Foreskin keratinocyte (primary cell): ENCODE measurements at places on chromosomes 3 and 15. TPM values are rescaled to one million over a fixed set of nuclear protein-coding genes. Genes with fewer than 3 reads are reported as not detected.
A peak's percentile ranks its signal among the peaks of the same experiment; 100 is the strongest.

LTF gene
- total RNA-seq = not detected in 2 replicates

COL6A5 gene
- total RNA-seq = not detected in 2 replicates

STAC gene
- 1.3 and 1.7 TPM in 2 replicates for total RNA-seq

ANKUB1 gene
- 0.42 and 0.82 TPM in 2 replicates for total RNA-seq

BTLA gene
- not detected in 2 replicates for total RNA-seq

CPNE9 gene
- not detected in 2 replicates for total RNA-seq

SMCO1 gene
- not detected in 2 replicates for total RNA-seq

DNA sequence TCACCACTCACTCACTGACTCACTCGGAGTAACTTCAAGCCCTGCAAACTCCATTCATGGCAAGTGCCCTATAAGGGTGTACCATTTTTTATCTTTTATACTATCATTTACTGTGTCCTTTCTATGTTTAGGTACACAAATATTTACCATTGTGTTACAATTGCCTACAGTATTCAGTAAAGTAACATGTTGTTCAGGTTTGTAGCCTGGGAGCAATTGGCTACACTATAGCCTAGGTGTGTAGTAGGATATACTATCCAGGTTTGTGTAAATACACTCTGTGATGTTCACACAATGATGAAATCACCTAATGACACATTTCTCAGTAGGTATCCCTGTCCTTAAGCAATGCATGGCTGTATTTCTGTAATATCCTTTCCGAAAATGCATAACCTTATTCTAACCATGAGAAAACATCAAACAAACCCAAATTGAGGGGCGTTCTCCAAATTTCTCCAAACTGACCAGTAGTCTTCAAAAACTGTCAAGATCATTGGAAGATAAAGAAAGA, 17.9 kb upstream of the CNOT10 start:
- DNase-seq = no peak

DNA sequence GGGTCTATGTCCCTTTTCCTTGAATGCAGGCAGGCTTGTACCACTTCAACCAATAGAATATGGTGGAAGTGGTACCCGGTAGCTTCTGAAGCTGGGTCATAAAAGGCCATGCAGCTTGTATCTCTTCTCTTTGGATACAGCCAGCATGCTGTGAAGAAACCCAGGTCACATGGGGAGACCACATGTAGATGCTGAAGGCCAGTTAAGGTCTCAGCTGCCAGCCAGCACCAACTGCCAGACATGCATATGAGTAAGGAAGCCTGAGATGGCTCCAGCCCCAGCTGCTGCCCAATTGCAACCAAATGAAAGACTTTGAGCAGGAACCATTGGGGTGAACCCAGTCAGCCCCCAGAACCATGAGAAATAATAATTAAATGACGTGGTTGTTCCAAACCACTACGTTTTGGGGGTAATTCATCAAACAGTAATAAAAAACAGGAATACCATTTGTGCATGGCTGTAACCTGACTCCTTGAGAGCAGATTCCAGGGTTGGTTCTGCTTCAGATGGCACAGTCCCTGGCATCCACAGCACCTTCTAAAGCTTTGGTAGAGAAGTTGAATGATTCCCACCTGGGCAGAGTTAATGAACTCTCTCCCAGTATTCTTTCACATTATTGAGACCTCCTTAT, 3.8 kb downstream of the RBP2 start:
- no peak for DNase-seq

GRCh38 chr3:29083676-29084075, 197.2 kb upstream of the RBMS3 start:
- DNase-seq = no peak

DNA sequence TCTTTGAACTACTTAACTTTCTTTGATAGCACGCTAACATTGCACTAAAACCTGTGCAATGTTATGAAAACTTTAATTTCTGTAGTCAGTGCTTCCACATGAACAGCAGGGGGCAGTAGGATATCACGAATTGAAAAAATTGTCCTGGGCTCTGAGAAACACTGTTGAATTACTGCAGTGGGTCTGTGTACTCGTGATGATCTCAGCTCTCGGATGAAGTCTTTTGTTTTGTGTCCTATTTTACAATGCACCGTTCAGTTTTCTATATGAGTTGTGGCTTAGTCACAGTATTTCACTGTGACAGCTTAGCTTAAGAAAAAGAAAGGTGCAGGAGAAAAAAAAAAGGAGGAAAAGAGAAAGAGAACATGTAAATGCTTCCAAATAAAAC, 141.3 kb upstream of the CCDC54 start:
- DNase-seq = peak; percentile 87

GRCh38 chr3:177060492-177060891, 136.8 kb downstream of the TBL1XR1 start:
- DNase-seq = no peak

- peak; percentile 57 for DNase-seq
Measured at GRCh38 chr3:148943506-148944205, 47.7 kb upstream of the GYG1 start.

DNA sequence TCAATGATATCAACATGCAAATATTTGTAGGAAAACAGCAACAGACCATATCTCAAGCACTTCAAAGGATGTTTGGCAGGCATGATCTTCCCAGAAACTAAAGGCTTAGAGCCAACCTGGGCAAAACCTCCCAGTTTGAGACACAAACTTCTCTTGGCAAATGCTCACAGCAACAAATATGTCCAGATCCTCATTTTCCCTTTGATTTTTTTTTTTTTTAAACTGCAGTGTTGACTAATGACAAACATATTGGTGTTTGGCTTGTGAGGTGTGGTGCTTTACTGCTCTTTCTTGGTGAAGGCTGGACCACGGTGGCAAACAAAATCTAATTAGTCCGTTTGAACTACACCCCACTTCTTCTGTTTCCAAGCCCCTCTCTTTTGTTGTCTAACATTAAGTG, 87.2 kb downstream of the EBLN2 start:
- no peak for DNase-seq

- no peak for DNase-seq
Measured at GRCh38 chr15:89822026-89822425, 7.4 kb upstream of the ANPEP start.

GRCh38 chr3:99633887-99634558, 4.4 kb upstream of the COL8A1 start:
- DNase-seq = peak; percentile 65

GRCh38 chr3:134473868-134474546, 11.8 kb downstream of the ANAPC13 start:
- peak; percentile 80 for DNase-seq

- DNase-seq = no peak
Measured at GRCh38 chr3:48218537-48218936, 4.8 kb upstream of the CAMP start.

- DNase-seq = no peak
Measured at GRCh38 chr3:126536126-126536525, 12.2 kb downstream of the CHST13 start.

DNA sequence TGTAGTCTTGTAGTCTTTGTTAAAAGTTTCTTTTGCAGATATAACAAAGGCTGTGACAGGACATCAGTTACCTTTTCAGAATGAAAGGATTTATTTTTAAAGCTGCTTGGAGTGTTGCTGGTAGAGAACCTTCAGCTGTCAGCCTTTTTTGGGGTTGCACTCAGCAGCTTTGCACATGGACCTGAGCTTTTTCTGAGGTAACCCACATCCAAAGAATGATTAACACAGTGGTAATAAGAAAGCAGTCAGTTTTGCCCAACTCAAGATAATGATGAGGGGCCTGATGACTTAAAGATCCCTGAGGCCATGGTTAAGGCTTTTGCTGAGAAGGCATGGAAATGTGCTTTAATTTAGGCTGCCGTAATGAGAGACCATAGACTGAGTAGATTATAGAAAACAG, 1042.7 kb downstream of the PLOD2 start:
- no peak for DNase-seq

DNA sequence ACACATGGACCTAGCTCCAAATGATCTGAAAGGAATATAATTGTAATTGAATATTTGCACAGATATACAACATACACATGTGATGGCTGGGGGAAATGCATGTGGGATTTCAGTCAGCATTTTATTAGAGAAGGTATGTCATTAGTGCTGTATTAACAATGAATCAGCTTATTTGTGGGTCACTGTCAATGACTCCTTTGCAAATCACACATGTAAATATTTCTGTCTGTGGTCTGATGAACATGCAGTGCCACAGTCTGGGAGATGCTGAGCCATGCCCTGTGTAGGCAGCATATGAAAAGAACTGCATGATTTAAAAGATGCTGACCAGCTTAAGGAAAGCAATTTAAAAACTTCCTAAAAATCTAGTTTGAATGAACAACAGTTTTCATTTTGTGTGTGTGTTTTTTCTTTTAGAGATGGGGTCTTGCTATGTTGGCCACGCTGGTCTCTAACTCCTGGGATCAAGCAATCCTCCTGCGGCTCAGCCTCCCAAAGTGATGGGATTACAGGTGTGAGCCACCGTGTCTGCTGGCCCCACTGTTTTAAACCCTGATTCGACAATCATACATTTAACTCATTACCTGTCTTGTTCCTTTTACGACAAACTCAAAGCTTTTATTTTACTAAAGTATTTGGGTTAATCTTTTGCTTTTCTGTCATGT, 803 bp upstream of the B3GNT5 start:
- peak; percentile 42 for DNase-seq

GRCh38 chr3:104428337-104428925, 938.3 kb upstream of the ALCAM start:
- DNase-seq = no peak

DNA sequence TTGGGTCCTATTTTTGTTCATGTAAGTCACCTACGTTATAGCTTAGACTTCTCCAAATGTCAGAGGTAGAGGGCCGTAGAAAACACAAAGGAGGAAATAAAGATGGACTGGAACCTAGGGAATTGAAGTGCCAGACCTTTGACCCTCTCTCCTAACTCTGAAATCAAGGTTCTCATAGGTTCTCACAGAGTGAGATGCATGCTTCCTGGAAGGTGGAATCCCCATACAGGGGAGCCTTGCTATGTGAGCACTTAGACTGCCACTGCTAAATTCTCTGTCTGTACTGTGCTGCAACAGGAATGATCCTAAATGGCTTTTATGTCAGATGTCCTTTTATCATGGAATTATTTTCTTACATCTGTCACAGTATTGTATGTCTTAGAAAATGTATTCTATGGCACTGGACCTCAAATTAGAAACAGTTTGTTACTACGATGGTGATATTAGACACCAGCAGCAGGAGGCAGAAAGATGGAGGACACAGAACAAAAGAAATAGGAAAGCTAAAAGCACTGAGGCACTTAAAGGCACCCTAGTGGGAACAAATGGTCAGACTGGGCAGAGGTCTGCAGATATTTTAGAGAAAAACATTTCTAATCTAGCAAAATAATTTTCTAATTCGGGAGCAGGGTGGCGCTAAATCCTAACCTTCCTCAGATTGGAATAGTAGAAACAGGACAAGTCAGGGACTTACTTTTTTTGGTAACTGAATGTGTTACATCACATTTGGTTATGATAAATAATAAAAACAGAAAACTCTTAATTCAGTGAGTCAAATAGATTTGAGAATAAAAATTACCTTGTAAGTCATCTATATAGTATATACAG, 60.2 kb upstream of the CDAN1 start:
- no peak for DNase-seq

DNA sequence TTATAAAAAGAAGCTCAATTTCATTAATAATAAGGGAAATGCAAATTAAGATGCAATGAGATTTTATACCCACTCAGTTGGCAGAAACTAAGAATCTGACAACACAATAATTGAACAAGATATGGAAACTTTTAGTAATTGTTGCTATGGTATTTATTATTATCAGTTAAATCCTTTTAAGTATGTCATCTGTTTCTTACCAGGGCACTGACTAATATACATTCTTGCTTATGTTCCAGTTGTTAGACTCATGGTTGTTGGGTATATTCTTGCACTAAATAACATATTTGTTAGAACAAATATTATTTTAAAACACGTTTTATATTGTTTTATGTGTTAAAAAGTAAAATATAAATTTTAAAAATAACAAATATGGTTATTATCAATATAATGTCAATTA, 690.3 kb downstream of the MECOM start:
- no peak for DNase-seq

- DNase-seq = no peak
Measured at GRCh38 chr3:167837466-167837865, 101.9 kb downstream of the SERPINI1 start.

- no peak for DNase-seq
Measured at GRCh38 chr3:170483485-170484262, 65.0 kb downstream of the CLDN11 start.

DNA sequence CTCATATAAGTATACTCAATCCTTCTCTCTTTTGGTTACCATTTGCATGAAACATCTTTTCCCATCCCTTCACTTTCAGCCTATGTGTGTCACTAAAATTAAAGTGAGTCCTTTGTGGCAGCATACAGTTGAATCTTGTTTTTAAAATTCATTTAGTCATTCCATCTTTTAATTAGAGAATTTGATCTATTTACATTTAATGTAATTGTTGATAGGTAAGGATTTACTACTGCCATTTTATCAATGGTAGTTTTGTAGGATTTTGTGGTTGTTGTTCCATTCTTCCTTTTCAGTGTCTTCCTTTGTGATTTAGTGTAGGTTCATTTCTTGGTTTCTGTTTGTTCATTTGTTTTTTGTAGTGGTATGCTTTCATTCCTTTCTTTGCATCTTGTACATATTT, 191.9 kb upstream of the CTNNB1 start:
- no peak for DNase-seq

GRCh38 chr15:57656434-57656833, 50.1 kb upstream of the POLR2M start:
- DNase-seq = no peak

DNA sequence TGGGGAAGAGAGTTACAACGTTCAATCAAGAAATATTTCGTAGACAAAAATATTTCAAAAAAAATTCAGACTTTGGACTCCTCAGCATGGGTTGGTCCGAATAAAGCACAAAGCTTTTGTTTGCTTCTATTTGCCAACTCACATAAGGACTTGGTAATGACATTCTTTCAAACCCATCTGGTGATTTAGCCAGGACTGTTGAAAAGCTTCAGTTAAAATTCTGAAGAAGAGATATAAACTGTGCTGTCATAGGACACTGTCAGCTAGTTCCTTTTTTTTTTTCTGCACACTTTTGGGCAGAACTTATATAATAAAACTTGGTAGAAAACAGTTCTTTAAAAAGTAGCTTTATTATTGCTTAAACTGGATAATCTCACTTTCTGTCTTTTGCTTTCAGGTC, 660.8 kb upstream of the SGO1 start:
- no peak for DNase-seq

GRCh38 chr3:128975276-128975675, 18.6 kb downstream of the CFAP92 start:
- no peak for DNase-seq
